Pulmonary artery endothelial cell (primary cell): ENCODE measurements at places on chromosomes 2 and 18.

DNA sequence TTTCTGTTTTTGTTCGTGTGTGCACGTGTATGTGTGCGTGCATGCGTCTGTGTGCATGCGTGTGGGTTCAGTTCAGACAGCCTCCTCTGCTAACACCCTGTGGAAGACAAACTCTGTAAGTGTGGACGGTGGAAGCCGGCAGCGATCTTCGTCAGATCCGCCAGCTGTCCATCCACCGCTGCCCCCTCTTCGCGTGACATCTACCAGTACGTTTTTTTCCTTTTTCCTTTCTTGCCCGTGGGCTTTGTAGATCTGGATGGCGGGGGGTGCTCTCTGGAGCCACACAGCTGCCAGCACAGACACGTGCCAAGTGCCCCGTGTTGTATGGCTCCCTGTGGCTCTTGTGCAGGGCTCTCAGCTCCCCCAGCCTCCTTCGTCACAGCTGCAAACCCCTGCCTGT, 32.3 kb downstream of the ITGB1BP1 start:
- DNase-seq = no peak

GRCh38 chr2:157420771-157421323, 23.0 kb downstream of the CYTIP start:
- no peak for DNase-seq

DNA sequence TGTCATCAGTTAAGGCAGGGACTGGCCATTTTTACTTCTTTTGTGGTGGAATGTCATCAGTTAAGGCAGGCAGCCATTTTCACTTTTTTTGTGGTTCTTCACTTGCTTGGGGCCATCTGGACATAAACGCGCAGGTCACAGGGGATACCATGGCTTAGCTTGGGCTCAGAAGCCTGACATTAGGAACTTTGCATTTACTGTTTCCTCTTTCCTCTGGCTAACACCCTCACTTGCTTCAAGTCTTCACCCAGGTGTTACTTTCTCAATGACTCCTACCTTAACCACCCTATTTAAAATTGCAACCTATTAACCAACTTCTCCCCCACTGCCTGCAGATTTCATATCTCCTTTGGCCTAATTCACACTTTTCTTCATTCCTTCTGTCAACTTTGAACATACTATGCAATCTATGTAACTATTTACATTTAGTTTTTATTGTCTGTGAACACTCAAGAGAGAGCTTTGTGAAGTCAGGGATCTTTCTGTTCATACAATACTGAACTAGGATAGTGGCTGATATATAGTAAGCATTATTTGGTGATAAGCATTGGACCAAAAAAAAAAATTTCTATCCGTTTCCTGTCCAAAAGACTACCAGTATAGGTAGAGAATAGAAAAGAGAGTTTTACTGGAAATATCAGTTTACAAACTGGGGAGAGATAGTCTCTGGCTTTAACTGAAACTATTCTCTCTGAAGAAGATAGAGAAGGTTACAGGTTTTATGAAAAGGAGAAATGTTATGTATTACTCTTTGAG, 600.1 kb upstream of the ZNF804A start:
- DNase-seq = no peak

GRCh38 chr18:3901811-3902210, 451.8 kb downstream of the TGIF1 start:
- DNase-seq = no peak

GRCh38 chr2:25341011-25341727, 556 bp downstream of the DNMT3A start:
- no peak for DNase-seq

DNA sequence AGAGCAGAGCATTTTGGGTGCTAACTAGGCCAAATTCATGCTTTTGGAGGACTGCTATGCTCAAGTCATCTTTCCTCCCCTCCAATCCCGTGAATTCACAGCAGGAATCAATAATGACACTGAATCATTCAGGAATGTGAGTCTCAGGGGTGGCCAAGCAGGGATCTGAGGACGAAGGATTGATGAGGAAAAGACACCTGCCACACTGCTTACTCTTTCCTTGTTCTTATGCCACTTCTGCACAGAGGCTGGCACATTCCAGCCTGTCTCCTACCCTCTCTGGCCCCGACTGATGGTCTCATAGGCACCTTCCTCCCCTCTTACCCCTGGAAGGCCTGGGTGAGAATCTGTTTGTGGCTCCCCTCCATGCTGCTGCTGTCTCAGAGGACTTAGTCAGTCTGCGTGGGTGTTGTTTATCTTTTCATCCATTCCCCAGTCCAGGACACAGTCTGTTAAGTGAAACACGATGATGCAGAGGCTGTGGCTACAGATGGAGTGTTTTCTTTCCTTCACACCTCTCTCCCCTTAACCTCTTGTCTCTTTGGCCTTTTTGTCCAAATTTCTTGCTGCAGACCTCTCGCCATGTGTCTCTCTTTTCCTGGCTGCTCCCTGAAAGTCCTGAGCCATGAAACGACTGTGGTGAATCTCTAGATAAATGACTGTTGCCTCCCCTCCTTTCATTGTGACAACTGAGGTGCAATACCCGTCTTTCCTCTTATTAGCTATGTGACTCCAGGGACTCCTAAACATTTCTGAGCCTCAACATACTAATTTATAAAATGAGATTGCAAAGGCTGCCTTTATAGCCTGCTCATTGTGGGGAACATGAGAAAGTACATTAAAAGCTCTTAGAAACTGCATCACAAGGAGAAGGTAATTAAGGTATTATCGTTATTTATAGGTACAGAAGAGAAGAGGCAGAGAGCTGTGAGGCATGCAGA, 86.9 kb downstream of the RDH14 start:
- no peak for DNase-seq

DNA sequence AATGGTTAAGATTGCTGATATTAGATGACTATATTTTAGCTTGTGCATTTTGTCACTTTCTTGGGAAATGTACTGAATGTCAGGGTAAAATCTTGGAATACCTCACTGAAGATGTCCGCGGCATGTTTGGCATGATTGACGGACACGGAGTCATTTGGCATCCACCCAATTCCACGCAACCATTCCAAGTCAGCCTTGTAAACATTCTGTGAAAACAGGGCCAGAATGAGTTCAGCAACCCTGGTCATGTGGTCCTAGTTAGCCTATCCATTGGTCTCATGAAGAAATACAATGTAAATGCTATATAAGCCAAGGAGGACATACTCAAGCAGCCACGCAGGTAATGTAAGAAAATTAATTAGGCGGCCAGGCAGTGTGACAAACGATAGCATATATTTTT, 159.5 kb downstream of the RIF1 start:
- no peak for DNase-seq

DNA sequence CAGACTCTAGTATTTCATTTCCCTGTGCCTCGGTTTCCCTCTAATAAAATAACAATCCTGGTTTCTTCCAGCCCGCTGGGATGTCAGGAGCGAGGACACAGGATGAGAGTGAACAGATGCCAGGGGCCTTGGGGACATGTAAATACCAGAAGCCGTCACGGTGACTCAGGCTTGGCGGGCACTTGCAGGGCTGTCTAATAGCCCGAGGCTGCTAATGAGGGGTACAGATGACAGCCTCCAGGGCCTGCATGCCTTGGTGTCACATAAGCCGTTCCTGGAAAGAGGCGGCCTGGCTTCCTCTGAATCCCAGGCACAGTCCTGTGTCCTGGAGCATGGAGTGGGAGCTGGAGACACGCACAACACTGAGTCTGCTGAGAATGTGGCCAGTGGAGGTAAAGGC, 28.2 kb downstream of the HS1BP3 start:
- no peak for DNase-seq

DNA sequence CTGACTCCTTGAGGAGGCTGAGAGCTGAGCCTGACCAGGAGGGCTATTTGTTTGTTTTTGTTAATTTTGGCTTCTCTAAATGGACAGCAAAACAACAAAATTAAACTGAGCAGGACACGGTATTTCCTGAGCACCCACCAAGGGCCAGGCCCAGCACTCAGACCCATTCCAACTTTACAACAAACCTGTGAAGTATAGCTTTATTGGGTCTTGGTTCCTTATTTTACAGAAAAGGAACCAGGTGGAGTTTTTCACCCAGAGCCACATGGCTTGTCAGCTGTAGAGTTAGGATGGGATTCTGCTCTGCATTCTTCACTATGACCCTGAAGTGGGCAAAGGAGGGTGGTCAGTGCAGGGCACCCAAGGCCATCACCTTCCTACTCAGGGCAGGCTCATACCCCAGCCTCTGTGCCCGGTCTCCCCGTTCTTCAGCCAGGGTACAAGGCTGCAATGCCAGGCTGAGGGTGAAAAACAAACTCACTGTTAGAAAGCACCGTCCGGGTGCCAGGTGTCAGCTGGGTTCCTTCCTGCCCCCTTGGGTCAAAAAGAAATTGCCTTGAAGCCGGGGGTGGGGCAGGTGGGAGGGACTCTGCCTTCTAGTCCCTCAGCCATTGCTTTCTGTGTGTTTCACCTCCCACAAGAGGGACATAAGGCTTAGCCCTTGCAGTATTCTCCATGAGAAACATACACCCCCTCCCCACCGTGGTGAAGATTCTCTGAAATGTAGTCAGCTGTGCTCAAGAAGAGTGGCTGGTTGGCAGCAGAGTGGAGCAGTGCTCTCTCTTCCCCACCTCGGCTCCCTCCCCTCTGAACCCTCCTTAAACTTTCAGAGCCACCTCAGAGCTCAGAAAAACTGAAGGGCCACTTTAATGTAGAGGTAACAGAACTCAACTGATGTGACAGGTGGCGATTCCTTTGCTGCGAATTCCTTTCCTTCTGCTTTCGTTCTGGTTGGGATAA, 2.2 kb downstream of the PSD4 start:
- no peak for DNase-seq

DNA sequence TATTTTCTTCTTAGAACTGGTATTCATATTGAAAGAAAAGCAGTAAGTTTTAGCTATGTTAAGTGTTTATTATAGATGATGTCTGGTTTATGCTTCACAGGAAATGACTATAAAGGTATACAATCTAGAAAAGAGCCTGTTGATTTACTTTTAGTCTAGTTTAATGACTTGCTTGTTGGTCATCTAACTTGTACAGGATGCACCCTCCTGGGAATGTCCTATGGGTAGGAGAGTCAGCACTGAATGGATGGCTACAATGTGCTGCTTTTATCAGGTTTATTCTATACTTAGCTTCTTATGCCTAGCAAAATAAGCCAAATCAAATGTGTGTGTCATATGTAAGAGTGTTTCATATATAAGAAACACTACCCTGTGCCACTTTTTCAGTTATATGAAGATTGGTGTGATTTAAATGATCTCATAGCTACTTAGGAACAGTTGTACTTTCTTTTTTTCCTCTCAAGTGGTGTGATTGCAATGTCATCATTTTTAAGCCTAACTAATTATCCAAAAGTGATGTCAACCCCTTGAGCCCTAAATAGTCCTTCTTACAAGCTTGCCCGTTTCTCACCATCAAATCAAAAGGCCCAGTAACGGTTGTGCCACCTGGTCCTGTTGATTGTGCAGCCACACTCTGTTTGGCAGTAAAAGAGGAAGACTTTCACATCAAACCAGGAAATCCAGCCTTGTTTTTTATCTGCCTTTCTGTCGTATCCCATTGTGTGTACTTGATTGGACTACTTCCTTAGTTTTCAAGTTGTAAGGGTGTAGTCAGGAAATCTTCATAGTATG, 176.0 kb downstream of the DIS3L2 start:
- peak; percentile 36 for DNase-seq

DNA sequence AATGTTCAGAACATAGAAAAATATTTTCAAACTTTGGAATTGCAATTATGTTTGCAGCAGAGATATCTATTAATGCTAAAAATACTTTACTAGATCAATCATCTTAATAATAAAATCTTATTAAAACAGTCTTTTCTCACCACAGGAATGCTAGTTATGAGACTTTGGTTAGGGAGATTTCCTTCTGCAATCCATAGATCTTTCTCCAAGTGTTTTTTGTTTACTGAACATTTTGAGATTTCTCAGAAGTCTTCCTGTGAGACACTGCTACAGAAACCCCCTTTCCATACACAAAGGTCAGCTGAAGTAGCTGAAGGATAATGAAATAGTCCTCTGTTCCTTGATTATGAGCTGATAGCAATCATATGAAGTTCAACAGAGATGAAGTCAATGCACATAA, 59.4 kb upstream of the RAPH1 start:
- DNase-seq = no peak

GRCh38 chr18:47777626-47778025, 152.8 kb downstream of the SMAD2 start:
- no peak for DNase-seq

- DNase-seq = no peak
Observed at GRCh38 chr2:222854773-222855700, 5.8 kb upstream of the ACSL3 start.
